ENCODE measurements at places on chromosomes 16 and 17.

- peak; percentile 71 for DNase-seq
These were observed 7.2 kb downstream of the DLX3 start for GRCh38 chr17:49987681-49988441.

DNA sequence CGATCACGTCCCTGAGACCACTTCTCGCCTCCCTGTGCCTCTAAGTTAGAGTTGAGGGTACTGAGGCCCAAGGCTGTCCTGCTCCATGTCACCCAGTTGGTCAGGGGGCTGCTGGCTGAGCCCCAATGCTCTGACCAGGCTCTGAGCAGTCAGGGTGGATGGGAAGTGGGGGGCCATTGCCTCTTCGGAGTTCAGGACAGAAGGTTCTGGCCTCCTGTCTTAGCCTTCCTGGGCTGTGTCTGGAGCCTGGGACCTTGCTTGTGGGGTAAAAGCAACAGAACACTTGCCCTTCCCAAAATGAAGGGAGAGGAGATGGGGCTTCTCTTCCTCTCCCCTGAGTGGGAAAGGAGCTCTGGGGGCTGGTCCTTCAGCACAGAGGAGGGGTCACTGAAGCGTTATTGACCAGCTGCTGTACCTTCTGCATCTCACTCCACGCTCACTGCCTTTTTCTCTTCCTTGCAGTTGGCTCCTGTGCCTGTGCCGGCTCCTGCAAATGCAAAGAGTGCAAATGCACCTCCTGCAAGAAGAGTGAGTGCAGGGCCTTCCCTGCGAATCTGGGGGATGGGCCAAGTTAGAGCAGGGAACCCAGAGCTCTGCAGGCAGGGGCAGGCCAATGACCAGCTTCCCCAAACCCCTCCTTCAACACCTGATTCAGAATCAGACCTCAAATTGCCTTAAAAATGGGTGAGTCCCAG is 580 bp downstream of the MT1X start:
- DNase-seq = no peak

GRCh38 chr16:5870886-5871691 is 773.5 kb upstream of the EEF2KMT start:
- DNase-seq = no peak

GRCh38 chr16:27472091-27473020 is 70.4 kb downstream of the IL21R start:
- DNase-seq = no peak

DNA sequence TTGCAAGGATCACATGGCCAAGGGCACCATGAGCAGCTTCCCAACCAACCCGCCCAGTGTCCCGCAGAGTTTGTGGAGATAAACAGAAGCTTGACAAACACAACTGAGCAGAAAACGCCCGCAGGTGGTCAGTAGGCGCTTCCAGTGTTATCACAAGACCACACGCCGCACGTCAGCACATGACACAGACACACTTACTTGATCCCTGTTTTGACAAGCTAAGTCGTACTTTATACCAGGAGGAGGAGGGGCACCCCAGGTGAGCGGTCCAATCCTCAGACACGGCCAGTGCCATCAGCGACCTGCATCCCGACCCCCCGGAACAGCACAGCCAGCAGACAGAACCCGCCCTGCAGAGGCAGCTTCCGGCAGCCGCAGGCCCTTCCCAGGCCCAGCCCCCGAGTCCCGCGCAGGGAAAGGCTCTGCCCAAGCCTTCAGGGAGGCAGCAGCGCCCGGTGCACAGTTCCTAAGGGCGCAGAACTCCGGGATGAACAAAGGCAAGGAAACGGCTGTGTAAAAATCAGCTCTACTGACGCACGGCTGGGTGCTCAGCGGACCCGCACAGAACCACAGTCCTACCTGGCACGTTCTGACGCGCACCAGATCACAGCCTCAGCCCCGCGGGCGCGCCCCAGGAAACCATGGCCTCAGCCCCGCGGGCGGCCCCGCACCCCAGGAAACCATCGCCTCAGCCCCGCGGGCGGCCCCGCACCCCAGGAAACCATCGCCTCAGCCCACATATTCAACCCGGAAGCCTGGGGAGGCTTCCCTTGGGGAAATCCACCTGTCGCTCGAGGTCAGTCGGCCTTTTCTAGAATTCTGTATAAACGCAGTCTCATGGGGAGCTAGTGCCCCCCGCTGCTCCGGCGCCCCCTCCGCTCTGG is 27.8 kb downstream of the AXIN1 start:
- no peak for DNase-seq

DNA sequence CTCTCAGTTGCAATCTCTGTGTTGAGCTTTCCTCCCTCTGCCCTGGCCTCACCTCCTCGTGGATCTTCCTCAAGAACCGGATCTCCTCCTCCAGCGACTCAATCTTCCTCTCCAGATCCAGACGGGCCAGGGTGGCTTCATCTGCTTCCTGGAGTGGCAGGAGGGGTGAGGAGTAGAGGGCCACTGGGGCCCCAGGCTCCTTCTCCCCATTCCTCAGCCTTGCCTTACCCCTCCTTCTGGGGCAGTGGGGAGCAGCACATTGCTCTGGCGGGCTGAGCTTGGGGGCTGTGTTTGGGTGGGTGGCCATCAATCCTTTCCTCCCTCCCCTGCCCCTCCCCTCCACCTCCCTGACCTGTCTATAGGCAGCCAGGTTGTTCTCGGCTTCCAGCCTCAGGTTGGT is 1.6 kb downstream of the GFAP start:
- DNase-seq = no peak

DNA sequence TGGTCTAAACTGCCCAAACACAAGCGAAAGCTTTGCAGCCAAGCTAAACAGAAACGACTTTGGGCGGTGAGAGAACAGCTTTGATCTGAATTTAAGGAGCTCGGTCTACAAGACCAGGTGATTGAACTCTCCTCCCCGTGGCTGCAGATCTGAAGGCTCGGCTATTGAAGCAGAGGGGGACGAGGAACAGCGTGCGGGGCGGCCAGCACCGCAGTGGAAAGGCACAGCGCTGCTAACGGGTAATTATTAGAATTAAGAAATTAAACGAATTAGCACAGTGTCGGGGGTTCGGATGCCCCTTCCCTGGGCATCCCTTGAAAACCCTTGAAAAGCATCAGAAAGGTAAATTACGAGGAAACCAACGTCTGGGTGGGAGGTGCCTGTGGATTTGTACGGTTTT is 431 bp downstream of the TEKT3 start:
- DNase-seq = no peak

GRCh38 chr17:26818736-26819135 is 475.2 kb upstream of the WSB1 start:
- DNase-seq = no peak

- no peak for DNase-seq
These were observed 480 bp downstream of the TXNL4B start for GRCh38 chr16:72092832-72093447.

DNA sequence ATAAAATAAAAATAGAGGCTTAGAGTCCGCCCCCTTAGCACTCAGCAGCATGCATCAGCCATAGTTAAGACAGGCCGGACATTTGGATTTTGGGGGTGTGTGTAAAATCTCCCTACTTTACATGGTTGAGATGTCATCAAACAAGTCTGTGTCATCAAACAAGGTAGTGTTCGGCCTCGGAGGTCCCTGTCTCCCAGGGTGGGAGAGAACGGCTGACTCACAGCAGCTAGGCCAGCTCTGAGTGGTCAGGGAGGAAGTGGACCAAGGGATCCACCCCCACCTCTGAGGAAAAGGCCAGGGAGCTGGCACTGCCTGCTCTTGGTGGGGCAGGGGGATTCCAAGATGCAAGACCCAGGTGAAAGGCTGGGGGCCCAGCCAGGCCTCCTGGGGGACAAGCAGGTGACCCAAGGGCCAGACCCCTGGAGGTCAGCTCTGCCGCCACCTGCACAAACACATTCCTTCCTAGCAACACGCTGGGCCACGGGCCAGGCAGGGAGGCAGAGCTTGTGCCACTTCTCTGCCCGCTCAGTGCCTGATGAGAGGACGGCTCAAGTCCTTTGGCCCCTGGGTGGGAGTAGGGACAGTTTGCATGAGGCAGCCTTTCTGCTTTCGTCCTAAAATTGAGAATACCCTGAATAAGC is 28.5 kb downstream of the KIFC3 start:
- DNase-seq = no peak

DNA sequence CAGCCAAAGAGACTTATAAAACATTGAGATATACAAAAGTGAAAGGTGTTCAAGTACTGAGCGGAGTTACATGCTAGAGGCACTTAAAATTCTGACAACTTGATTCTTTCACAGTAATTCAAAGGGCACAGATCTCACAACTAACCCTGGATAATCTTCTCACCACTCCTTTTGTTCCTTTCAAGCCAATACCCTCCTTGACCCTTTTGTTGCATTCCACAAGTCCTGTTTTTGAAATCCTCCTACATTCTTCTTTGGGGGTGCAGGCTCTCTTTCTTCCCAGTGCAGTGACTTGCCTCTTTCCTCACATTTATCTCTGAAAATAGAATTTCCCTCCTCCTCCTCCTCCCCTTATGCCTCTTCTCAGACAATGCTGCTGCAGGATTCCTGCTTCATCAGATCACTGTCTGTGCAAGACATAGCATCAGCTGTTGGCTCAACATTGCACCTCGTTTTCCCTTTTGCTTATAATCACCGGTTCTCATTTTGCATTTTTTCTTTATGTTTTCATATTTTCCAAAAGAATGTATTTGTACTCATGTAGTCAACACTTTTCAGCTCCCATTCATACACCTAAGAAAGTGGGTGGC is 199.3 kb downstream of the CDH8 start:
- DNase-seq = no peak

- DNase-seq = no peak
These were observed 3.0 kb upstream of the PIPOX start for GRCh38 chr17:29039764-29040598.

DNA sequence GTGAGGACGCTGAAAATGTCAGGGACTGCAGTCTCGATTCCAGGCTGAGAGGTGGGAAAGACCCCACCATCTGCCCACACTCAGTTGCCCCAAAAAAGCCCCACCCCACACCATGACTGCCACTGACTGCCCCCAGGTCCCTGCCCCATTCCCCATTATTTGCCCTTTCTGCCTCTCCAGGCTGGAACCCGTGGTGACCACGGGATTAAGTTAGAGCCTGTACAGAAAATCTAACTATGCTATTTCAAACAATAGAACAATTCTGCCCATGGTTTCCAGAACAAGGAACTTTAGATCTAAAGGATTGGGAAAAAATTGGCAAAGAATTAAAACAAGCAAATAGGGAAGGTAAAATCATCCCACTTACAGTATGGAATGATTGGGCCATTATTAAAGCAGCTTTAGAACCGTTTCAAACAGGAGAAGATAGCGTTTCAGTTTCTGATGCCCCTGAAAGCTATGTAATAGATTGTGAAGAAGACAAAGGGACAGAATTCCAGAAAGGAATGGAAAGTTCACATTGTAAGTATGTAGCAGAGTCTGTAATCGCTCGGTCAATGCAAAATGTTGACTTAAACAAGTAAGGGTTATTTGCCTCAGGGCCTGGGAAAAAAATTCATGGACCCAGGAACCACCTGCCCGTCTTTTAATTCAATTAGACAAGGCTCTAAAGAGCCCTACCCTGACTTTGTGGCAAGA is 14.4 kb downstream of the FLYWCH1 start:
- DNase-seq = no peak

DNA sequence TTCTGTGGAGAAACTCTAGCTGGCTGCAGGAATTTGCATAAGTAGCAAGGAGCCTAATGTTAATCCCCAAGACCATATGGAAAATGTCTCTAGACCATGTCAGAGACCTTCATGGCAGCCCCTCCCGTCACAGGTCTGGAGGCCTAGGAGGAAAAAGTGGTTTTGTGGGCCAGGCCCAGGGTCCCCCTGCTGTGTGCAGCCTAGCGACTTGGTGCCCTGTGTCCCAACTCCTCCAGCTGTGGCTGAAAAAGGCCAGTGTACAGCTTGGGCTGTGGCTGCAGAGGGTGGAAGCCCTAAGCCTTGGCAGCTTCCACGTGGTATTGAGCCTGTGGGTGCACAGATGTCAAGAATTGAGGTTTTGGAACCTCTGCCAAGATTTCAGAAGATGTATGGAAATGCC is 306.9 kb upstream of the CA10 start:
- no peak for DNase-seq

- no peak for DNase-seq
These were observed 14.0 kb downstream of the CEP295NL start for GRCh38 chr17:78888941-78889518.

- DNase-seq = no peak
These were observed 6.6 kb upstream of the EFCAB13 start for GRCh38 chr17:47317119-47317518.

DNA sequence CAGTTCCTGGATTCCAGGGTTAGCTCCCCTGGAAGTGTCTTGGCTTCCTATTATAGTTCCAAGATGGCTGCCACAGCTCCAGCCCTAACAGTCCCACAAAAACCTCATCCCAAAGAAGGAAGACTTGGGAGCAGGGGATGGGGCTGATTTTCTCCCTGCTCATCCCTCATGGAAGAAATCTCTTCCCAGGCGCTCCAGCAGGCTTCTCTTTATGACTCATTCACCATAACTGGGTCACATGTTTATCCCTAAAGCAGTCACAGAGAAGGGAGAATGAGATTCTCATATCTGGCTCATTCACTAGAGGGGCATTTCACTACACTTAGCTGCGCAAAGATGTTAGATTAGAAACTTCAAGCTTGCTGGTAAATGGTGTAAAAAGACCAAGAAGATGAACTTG is 206.5 kb upstream of the IRX3 start:
- no peak for DNase-seq

DNA sequence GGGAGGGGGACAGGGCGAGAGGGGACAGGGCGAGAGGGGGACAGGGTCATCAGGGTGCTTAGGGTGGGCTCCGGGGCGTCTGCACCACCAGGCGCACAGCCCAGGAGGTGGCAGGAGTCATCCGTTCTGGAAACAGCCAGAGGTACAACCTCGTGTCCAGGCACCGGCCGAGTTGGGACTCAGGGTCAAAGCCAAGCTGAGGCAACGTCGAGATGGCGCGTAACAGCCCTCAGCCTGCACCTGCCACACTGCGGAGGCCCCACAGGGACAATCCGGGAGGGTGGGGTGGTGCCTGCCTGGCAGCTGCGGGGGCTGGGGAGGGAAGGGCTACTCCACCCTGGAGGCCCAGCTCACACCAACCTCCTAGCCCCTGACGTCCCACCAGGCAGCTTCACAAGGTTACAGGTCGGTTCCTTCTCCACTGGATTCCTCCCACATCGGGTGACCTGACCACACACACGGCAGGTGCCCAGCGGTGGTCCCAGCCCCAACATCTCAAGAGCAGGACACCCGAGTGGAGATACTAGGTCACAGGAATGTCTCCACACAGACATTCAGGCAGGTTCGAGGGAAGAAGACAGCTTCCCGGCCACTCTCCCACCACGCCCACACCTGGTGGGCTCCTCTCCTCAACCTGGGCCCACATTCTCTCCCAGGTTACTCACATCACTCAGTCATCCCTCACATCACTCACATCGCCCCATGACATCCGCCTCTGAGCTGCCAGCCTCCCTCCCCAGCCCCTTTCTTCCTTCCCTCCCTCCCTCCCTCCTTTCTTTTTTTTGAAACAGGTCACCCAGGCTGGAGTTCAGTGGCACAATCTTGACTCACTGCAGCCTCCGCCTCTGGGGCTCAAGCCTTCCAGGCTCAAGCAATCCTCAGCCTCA is 47.3 kb downstream of the RPH3AL start:
- DNase-seq = no peak

DNA sequence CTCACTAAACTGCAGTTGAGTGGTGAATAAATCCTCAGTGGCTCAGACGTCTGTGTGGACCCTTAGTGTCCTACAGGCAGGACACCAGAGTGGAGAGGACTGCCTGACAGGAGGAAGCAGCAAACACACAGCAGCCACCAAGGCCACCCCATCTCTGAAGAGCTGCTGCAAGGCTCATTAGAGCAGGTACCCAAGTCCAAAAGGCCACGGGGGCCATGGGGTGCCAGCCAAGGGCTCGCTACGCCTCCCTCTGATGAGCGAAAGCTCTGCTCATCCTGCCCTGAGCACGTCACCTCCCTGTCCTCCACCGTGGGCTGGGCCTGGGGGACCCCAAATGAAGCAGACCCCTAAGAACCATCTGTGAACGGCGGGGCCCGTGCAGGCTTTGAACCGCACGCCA is 70.1 kb upstream of the DOC2B start:
- no peak for DNase-seq
